A549 treated with GW870086 at 1 μM for 4 hours (cell line): ENCODE measurements at places on chromosomes 7 and 10. TPM values are rescaled to one million over a fixed set of nuclear protein-coding genes. Genes with fewer than 3 reads are reported as not detected.

Gene PPP1R9A
- 2.1 to 4.0 TPM (median 3.8 TPM) in 5 replicates for total RNA-seq

Gene GTF2IRD1
- 19.4 to 25.3 TPM (median 24.3 TPM) in 5 replicates for total RNA-seq

Gene VSIR
- 26.4 to 35.1 TPM (median 31.4 TPM) in 5 replicates for total RNA-seq

Gene HOXA5
- total RNA-seq: 3.7 to 5.8 TPM (median 4.7 TPM) in 5 replicates

Gene GRM8
- not detected in 5 replicates for total RNA-seq

Gene PCLO
- 0.88 to 1.4 TPM (median 1.1 TPM) in 5 replicates for total RNA-seq

Gene CDC14C
- 0.05 TPM in 1 of 5 replicates, not detected in the others for total RNA-seq

Gene CDK5
- 32.6 to 35.3 TPM (median 35.2 TPM) in 5 replicates for total RNA-seq

Gene NANOS1
- 2.4 to 4.0 TPM (median 3.5 TPM) in 5 replicates for total RNA-seq

Gene KBTBD2
- total RNA-seq: 23.4 to 27.3 TPM (median 26.3 TPM) in 5 replicates

Gene VWDE
- total RNA-seq: 0.31 to 0.76 TPM (median 0.57 TPM) in 5 replicates

Gene PHYHIPL
- total RNA-seq: 0.27 to 0.80 TPM (median 0.34 TPM) in 5 replicates

Gene MMD2
- total RNA-seq: not detected in 5 replicates

Gene PLXNA4
- 0.73 to 1.6 TPM (median 1.1 TPM) in 5 replicates for total RNA-seq

Gene HMX3
- 0.19 TPM in 1 of 5 replicates, not detected in the others for total RNA-seq

Gene MYL7
- not detected in 5 replicates for total RNA-seq

Gene UNCX
- not detected in 5 replicates for total RNA-seq

Gene ZNF853
- 1.7 to 2.9 TPM (median 2.5 TPM) in 5 replicates for total RNA-seq

Gene MMS19
- total RNA-seq: 40.1 to 48.4 TPM (median 45.7 TPM) in 5 replicates

Gene CALCR
- not detected in 5 replicates for total RNA-seq

Gene SFXN4
- total RNA-seq: 44.0 to 49.5 TPM (median 47.7 TPM) in 5 replicates

Gene PRXL2A
- total RNA-seq: 41.2 to 44.9 TPM (median 43.7 TPM) in 5 replicates

Gene C10orf71
- total RNA-seq: not detected in 5 replicates

Gene ADAMTS14
- 0.07 to 0.14 TPM (median 0.12 TPM) in 4 of 5 replicates, not detected in the other for total RNA-seq

Gene GPR158
- 0.05 to 0.07 TPM (median 0.06 TPM) in 4 of 5 replicates, not detected in the other for total RNA-seq

Gene KMT2E
- 12.7 to 19.4 TPM (median 17.6 TPM) in 5 replicates for total RNA-seq

Gene C10orf67
- 0.05 to 0.17 TPM (median 0.08 TPM) in 3 of 5 replicates, not detected in the others for total RNA-seq

Gene ADO
- 15.6 to 22.6 TPM (median 22.3 TPM) in 5 replicates for total RNA-seq

Gene ANKIB1
- total RNA-seq: 15.3 to 22.6 TPM (median 21.1 TPM) in 5 replicates

Gene OR2A1
- total RNA-seq: not detected in 5 replicates

Gene BRAF
- total RNA-seq: 4.1 to 7.1 TPM (median 5.2 TPM) in 5 replicates

Gene MYL10
- not detected in 5 replicates for total RNA-seq

Gene NKX2-3
- total RNA-seq: 0.07 to 0.08 TPM (median 0.08 TPM) in 3 of 5 replicates, not detected in the others

Gene LRRN3
- 0.03 to 0.05 TPM in 2 of 5 replicates, not detected in the others for total RNA-seq

Gene ITPRID1
- not detected in 5 replicates for total RNA-seq

Gene HPS1
- 29.5 to 37.6 TPM (median 36.0 TPM) in 5 replicates for total RNA-seq

Gene AKR1B15
- total RNA-seq: 18.9 to 39.8 TPM (median 34.3 TPM) in 5 replicates

Gene OPALIN
- not detected in 5 replicates for total RNA-seq

Gene CADPS2
- 0.07 to 0.09 TPM (median 0.09 TPM) in 4 of 5 replicates, not detected in the other for total RNA-seq

Gene ANKRD7
- total RNA-seq: 0.21 to 0.41 TPM (median 0.23 TPM) in 3 of 5 replicates, not detected in the others

Gene OPN4
- total RNA-seq: not detected in 5 replicates

Gene DKK1
- total RNA-seq: 403 to 445 TPM (median 426 TPM) in 5 replicates

Gene LRRC18
- not detected in 5 replicates for total RNA-seq

Gene ASB4
- total RNA-seq: 0.14 to 0.37 TPM (median 0.22 TPM) in 5 replicates

Gene CABCOCO1
- 0.30 to 1.2 TPM (median 0.36 TPM) in 5 replicates for total RNA-seq

Gene AMPH
- 0.09 to 0.12 TPM (median 0.10 TPM) in 3 of 5 replicates, not detected in the others for total RNA-seq

Gene GNAI1
- 28.5 to 34.6 TPM (median 30.9 TPM) in 5 replicates for total RNA-seq

Gene CALY
- 0.46 to 0.95 TPM (median 0.69 TPM) in 5 replicates for total RNA-seq

Gene TMEM106B
- total RNA-seq: 29.5 to 38.9 TPM (median 34.1 TPM) in 5 replicates

Gene LIPM
- not detected in 5 replicates for total RNA-seq

Gene PPP1R3A
- not detected in 5 replicates for total RNA-seq

Gene CCL24
- total RNA-seq: not detected in 5 replicates

Gene ZNF239
- 1.7 to 2.5 TPM (median 2.3 TPM) in 5 replicates for total RNA-seq

Gene NHLRC2
- 4.8 to 8.2 TPM (median 5.9 TPM) in 5 replicates for total RNA-seq

Gene METTL27
- 7.1 to 11.1 TPM (median 10.1 TPM) in 5 replicates for total RNA-seq

Gene GIMAP8
- total RNA-seq: not detected in 5 replicates

Gene SPACDR
- 0.65 to 1.3 TPM (median 0.70 TPM) in 5 replicates for total RNA-seq
